ENCODE measurements at places on chromosomes 3 and 15.

DNA sequence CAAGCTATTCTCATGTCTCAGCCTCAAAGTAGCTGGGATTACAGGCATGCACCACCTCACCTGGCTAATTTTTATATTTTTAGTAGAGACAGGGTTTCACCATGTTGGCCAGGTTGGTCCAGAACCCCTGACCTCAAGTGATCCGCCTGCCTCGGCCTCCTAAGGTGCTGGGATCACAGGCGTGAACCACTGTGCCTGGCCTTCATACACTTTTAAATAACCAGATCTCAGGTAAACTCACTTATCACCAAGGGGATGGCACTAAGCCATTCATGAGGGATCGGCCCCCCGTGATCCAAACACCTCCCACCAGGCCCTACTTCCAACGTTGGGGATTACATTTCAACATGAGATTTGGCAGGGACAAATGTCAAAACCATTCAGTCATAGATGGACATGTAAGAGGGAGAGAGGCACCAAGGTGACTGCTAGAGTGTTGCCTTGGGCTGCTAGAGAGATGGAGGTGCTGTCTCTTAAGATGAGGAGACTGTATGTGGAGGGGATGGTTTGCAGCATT lies 13.3 kb upstream of the DOCK3 start:
- no peak for DNase-seq

GRCh38 chr15:92845126-92845508 lies 55.0 kb upstream of the CHD2 start:
- no peak for DNase-seq

GRCh38 chr3:192077795-192078497 lies 617.0 kb downstream of the PYDC2 start:
- DNase-seq, result no peak

- DNase-seq, result no peak
Measured at GRCh38 chr3:88149101-88149508, 654 bp upstream of the C3orf38 start.

DNA sequence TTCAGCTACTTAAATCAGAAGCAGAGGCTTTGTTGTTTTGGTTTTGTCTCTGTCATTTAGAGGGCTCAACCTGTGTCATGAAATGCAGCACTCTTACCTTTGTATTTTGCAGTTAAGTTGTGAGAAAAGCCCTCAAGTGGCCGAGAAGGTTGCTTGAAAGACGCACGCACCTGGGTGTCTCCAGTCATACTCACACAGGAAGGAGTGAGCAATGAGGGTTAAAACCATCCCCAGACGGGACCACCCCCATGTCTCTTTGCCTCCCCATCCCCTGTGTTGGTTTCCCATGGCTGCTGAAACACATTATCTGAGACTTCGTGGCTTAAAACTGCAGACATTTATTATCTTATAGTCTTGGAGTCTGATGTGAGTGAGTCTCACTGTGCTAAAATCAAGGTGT lies 376.1 kb upstream of the CFAP20DC start:
- DNase-seq, result no peak

DNA sequence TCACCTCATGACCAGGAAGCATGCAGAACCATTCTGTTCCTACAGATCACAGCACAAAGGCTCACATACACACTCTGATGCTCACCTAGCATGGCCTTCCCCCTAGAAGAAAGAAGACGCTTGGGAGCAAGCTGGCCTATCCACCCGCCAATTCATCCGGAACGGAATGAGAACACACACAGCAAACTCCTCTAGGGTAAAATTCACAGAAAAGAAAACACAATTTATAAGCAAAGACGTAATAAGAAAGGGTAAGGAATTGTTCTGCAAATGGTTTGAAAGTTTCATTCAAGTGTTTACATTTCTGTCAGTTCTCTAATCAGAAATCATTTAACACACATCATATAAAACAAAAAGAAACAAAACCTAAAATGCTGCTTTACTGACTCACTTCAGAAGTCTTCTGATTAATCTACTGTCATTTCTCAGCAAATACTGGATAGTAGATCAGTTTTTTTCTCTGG lies 218.1 kb downstream of the OSBPL10 start:
- DNase-seq, result no peak

DNA sequence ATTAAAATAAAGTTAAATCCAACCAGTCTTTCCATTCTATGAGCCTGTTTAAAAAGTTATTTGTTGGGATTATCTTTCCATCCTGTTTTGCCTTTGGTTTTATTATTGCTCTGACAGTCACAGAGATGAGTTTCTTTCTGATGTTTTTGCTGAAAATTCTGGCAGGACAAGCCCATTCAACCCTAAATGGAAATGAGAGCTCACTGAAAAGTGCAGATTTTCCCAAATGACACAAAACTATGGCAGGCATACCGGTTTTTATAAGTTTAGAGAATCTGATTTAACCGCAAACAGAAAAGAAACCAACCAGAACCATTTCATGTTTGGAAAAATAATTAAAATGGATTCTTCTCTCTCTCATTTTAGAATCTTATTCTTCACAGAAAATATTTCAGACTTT lies 238.1 kb upstream of the SGO1 start:
- DNase-seq, result no peak
